ENCODE measurements at places on chromosomes 12 and 14.
A peak's percentile ranks its signal among the peaks of the same experiment; 100 is the strongest.

GRCh38 chr14:50260511-50260910 lies 29.1 kb upstream of the SOS2 start:
- DNase-seq, result peak; percentile 29

DNA sequence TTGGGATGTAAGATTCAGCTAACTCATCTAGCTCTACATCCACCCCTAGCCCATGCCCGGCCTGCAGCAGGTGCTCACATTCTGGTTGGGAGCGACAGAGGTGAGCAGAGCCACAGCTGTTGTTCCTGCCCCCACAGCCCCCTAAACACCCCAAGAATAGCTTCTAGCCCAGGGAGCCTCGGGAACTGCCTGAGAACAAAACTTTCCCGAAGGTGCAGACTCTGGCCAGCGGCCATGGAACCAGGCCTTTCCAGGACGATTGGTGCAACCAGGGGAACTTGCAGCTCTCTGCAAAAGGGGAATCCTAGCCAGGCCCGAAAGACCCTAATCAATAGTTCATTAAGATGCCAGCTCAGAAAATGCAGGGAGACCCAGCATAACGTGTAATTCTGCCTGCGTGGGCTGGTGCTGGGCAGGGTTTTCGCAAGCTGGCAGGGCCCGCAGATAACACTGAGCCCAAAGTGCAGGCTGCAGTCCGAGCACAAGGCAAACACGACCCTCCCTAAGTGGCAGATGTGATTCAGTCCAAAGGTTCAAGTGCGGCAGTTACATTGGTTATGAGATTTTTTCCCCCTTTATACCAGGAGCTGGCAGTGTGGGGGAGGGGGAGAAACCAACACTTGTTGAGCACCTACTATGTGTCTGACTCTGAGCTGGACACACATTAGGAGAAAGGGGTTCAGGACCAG lies 122.5 kb upstream of the MAP1LC3B2 start:
- DNase-seq, result no peak

DNA sequence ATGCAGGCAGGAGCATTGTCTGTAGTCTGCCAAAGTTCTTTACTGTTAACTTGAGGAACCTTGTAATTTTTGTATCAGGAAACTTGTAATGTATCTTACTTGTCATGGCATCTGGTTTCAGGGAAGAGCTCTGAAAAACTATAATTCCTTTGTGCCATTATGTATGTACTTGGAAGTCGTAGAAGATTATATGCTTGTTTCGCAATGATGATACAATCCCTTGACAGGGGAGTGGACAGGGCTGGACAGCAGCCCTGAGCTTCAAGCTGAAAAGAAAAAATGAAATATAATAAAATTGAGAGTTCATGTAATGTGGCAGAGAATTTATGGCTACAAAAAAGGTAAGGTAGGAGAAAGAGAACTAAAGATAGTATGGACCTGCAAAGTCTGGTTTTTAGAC lies 7.4 kb upstream of the DLGAP5 start:
- no peak for DNase-seq

GRCh38 chr14:38410442-38410841 lies 154.5 kb upstream of the CLEC14A start:
- no peak for DNase-seq

GRCh38 chr14:70599345-70599744 lies 1.1 kb downstream of the MED6 start:
- DNase-seq, result no peak

GRCh38 chr14:70094631-70095030 lies 94.1 kb downstream of the SLC8A3 start:
- DNase-seq, result no peak

DNA sequence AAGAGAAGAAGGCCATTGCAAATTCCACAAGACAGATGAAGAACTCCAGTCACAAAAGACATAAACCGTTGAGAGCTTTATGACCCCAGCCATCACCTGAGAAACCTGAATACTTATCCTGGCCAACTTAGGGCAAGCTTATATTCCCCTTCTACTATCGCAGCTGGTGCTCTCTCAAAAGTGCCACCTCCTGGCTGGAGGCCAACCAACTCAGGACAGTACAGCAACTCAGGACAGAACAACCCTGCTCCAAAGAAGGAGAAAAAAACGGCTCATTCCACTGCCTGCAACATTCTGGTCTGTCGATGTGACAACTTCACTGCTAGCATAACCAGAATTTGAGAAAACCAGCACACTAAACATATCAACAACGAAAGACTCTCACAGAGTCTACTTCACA lies 9.7 kb upstream of the KRT6B start:
- DNase-seq, result no peak

DNA sequence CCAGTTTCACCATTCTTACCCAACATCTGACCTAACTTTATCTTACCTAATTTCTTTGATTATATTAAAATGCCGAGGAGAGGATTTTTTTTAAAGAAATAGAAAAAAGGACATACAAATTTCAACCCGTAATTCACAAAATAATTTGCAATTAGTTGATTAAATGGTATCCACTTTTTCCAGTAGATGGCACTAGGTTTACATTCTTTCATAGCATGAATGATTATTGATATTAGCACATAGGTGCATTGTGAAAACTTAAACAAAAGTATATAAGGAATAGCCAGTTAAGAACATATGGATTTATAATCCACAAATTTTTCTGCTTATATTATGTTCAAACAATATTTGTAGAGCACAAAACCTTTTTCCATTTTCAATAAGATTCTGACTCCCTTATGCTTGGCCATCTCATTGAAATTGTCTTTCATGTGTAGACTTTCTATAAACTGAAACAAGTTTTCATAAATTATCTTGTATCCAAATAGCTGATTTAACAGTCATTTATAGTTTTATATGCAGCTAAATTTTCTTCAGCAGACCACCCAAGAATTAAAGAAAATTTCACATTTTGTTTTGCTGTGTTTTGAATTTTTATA lies 35.3 kb downstream of the MSRB3 start:
- DNase-seq, result no peak

- DNase-seq, result no peak
These were observed 103.4 kb upstream of the PKP2 start for GRCh38 chr12:33000016-33000415.

- DNase-seq, result no peak
These were observed 35.1 kb downstream of the EIF2S3B start for GRCh38 chr12:10540776-10541205.

- DNase-seq, result no peak
These were observed 90.8 kb downstream of the LIN7A start for GRCh38 chr12:80846952-80847351.

- DNase-seq, result no peak
These were observed 159.3 kb downstream of the NPAS3 start for GRCh38 chr14:33098016-33098415.

DNA sequence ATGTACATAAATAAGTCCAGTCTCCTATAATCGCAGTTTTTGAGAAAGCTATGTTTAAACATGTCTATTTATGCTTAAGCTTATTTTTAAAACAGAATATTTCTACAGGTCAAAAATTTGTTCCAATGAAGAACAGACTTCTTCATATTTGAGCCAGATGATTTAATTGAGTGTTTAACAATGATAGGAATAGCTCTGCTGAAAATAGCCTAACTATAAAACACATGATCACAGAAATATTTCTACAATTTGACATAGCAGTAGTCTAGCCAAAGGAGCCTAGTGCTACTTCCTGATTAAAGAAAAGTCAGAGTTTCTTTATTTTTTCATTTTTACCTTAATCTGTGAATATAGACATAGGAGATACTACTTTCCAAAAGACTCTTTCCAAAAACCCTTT lies 29.4 kb downstream of the DCP1B start:
- DNase-seq, result no peak

DNA sequence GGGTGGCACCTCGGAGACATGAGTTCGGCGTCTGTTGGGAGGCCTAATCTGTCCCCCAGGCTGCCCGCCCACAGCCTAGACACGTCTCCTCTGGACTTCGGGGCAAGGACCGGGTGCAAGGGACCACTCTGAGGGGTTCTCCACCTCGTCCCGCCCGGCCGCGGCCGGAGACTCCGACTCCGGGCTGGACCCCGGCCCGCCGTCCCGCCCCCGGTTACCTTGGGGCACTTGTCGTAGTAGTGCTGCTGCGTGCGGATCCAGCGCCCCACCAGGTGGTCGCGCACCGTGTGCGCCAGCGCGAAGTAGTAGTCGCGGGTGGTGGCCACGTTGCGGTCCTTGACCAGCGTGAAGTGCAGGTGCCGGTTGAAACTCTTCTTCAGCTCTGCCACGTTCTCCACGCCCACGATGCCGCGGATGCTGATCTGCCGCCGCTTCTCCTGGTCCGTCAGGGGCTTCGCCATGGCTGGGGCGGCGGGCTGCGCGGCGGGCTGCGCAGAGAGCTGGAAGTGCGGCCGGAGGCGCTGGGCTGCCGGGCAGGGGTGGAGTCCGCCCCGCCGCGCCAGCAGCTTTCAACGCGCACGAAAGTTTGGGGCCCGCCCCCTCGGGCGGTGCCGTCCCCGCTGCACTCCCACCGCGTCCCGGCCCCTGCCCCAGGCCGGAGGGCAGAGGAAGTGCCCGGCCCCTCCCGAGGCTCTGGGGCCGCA lies at the start of gene PYGL:
TSS of gene PYGL (minus strand) at position 541 of the 704 bp plus-strand sequence. CDS start at position 461, 80 bp downstream.
- DNase-seq, result peak; percentile 78

DNA sequence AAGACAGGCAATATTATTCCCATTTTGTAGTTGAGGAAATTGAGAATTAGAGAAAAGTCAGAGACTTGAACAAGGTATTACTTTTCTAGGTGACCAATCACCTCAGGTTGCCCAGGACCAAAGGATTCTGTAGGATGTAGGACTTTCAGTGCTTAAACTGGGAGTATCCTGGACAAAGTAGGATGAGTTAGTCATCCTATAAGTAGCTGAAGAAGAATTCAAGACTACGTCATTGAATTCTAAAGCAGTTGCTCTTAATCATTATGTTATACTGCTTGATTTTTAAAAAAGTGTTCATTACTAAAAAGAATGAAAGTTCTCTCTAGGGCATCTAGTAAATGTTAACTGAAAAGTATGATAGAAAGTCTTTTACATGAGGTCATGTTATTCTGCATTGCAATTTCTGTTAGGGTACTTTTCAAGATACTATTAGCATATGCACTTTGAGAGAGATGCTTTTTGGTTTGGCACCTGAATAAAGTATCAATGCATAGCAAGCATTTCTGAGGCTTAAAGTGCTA lies 101.7 kb downstream of the RTN1 start:
- peak; percentile 36 for DNase-seq

DNA sequence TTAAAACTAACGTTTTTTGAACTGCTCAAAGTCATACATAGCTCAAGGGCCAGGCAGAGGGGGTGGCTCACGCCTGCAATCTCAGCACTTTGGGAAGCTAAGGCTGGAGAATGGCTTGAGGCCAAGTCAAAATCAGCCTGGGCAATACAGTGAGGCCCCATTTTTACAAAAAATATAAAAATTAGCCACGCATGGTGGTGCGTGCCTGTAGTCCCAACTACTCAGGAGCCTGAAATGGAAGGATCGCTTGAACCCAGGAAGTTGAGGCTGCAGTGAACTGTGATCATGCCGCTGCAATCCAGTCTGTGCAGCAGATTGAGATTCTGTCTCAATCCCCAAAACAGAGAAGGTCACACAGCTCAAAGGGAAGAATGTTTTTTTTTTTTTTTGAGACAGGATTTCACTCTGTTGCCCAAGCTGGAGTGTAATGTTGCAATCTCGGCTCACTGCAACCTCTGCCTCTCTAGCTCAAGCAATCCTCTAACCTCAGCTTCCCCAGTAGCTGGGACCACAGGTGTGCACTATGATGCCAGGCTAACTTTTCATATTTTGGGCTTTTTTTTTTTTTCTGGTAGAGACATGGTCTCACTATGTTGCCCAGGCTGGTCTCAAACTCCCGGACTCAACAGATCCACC lies 2.9 kb downstream of the RBM23 start:
- DNase-seq, result no peak

All from hepatic stellate cell (primary cell).